ENCODE measurements at places on chromosomes 3 and 15.

- no peak for DNase-seq
Observed at GRCh38 chr15:100635406-100636071, 33.1 kb downstream of the ASB7 start.

GRCh38 chr3:127072221-127072771, 89.4 kb downstream of the PLXNA1 start:
- DNase-seq: no peak

GRCh38 chr15:81894061-81894460, 151.8 kb downstream of the MEX3B start:
- no peak for DNase-seq

DNA sequence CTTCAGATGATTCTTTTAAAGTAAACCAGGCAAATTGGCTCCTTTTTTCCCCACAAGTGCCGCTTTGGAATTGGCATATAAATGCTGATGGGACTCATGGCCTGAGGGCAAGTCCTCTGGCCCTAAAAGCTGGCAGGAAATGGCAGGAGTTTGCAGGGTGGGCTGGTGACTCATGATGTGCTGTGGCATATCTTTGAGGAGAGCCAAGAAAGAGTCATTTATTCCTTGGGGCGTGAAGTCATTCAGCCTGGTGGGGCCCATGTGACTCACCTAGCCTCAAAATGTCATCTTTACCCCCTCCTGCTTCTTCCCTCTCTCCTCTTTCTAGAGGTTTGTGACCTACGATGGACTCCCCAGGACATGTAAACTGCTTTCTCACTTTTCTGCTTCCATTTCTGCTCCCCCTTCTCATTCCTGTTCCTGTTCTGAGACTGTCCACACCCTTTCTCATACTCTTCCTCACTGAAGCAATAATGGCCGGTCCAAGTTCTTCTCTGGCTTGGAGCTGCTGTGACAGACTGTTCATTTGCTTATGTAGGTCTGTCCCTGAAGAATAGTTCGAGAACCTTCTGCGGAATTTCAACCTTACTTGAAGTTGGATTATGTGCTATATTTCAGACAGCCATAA, 326.1 kb downstream of the SATB1 start:
- no peak for DNase-seq

DNA sequence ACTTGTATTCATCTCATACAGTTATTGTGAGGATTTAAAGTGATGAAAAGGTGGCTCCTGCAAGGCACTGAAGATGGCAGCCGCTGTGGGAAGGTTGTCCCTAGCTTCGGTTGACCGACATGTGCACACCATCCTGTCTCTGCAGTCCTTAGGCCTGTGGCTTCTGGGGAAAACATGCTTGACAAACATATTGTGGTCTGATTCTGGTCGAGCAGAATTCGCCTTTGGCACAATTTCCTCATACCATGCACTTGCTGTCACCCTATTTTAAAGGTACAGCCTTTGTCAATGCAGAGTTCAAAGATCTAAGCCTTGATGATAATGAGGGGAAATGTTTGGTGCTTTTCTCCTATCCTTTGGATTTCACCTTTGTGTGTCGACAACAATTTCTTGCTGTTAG, 50.9 kb downstream of the PRICKLE2 start:
- DNase-seq: no peak

DNA sequence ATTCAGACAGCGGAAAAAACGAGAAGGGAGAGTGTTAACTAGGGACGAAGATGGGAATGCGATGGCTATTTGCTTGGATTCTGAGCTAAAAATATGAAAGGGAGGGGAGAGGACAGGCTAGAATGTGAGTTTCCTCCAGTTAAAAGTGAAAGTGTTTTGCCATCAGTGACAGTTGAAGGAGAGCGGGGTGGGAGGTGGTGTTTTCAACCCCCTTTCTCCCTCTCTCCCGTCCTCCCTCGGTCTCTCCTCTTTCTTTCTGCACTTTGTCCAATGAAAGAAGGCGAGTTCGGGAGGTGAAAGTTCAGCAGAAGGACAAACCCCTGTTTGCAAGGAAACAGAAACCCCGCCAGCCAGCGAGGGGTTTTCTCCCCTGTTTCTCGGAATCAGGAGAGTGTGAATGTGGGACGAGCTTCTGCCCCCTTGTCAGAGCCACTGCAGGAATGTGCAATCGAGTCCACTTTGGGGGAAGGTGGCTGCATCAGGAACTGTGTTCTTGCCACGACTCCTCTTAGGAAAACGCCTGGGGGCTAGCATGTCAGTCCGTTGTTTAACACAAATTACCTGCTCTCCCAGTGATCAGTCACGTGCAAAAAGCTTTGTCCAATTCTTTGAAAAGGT, 975 bp upstream of the FOXP1 start:
- peak; percentile 37 for DNase-seq

GRCh38 chr15:72732516-72732915, 46.5 kb downstream of the BBS4 start:
- DNase-seq: no peak
